Frontal cortex (tissue), 4 donors: ENCODE measurements at places on chromosomes 1 and 21. TPM values are rescaled to one million over a fixed set of nuclear protein-coding genes. Genes with fewer than 3 reads are reported as not detected.

FABP3 gene
- 198 TPM for total RNA-seq

BNIPL gene
- total RNA-seq, result under 0.01 TPM

SLC6A17 gene
- 16.7 TPM for total RNA-seq

ARHGEF10L gene
- 25.7 TPM for total RNA-seq

ALX3 gene
- 0.41 TPM for total RNA-seq

HUNK gene
- total RNA-seq, result 7.7 TPM

AQP10 gene
- total RNA-seq, result not detected

FAM72C gene
- total RNA-seq, result 1.2 TPM

TRIM63 gene
- total RNA-seq, result not detected

G0S2 gene
- total RNA-seq, result 1.6 TPM

GPBP1L1 gene
- 58.7 TPM for total RNA-seq

TTC22 gene
- total RNA-seq, result under 0.01 TPM

FGR gene
- 0.41 TPM for total RNA-seq

VHLL gene
- 0.82 TPM for total RNA-seq

RGS4 gene
- total RNA-seq, result 7.3 TPM

CNR2 gene
- total RNA-seq, result not detected

STUM gene
- 26.1 TPM for total RNA-seq

EXOSC10 gene
- 40.4 TPM for total RNA-seq

TNFRSF18 gene
- not detected for total RNA-seq

PRDM16 gene
- 1.6 TPM for total RNA-seq

FAF1 gene
- 47.3 TPM for total RNA-seq

KMO gene
- total RNA-seq, result 0.82 TPM

LY9 gene
- total RNA-seq, result not detected

EXTL1 gene
- 1.2 TPM for total RNA-seq

TRIM17 gene
- total RNA-seq, result 1.6 TPM

PADI3 gene
- not detected for total RNA-seq

PLA2G2F gene
- total RNA-seq, result not detected

PTPN22 gene
- 0.82 TPM for total RNA-seq

KCNJ9 gene
- 11.4 TPM for total RNA-seq

CNIH3 gene
- total RNA-seq, result 44.0 TPM

TRIM67 gene
- total RNA-seq, result 24.1 TPM

CLCA2 gene
- not detected for total RNA-seq

KRTAP26-1 gene
- not detected for total RNA-seq

MEX3A gene
- 43.2 TPM for total RNA-seq

CFAP74 gene
- total RNA-seq, result 0.41 TPM

FCMR gene
- total RNA-seq, result under 0.01 TPM

MTARC1 gene
- 19.6 TPM for total RNA-seq

AMY1A gene
- total RNA-seq, result not detected

NUCKS1 gene
- total RNA-seq, result 234 TPM

CELA2A gene
- not detected for total RNA-seq

RNU1-3 gene
- under 0.01 TPM for total RNA-seq

AMPD1 gene
- not detected for total RNA-seq

TEDDM1 gene
- not detected for total RNA-seq

MYOM3 gene
- not detected for total RNA-seq

UQCRHL gene
- total RNA-seq, result 2.9 TPM

PGBD5 gene
- total RNA-seq, result 15.9 TPM

SNX7 gene
- 140 TPM for total RNA-seq

ATAD3C gene
- not detected for total RNA-seq

HES3 gene
- total RNA-seq, result not detected

KIF26B gene
- 11.4 TPM for total RNA-seq

SPRR2A gene
- total RNA-seq, result not detected

TCP10L gene
- 2.0 TPM for total RNA-seq

FAM20B gene
- 48.9 TPM for total RNA-seq

LAMC1 gene
- total RNA-seq, result 29.3 TPM

TRAF3IP3 gene
- total RNA-seq, result under 0.01 TPM

HTR6 gene
- 0.41 TPM for total RNA-seq

DEPDC1 gene
- total RNA-seq, result 2.4 TPM

TRNP1 gene
- 16.7 TPM for total RNA-seq

CHIA gene
- total RNA-seq, result not detected

LCE7A gene
- total RNA-seq, result not detected
